Epithelial cell of alveolus of lung (primary cell): ENCODE measurements at places on chromosomes 1 and 21. TPM values are rescaled to one million over a fixed set of nuclear protein-coding genes. Genes with fewer than 3 reads are reported as not detected.

VSIG8 gene
- not detected in 2 replicates for total RNA-seq

BMP8B gene
- 0.08 TPM in 1 of 2 replicates, not detected in the other for total RNA-seq

GJA8 gene
- total RNA-seq: not detected in 2 replicates

DNASE2B gene
- not detected in 2 replicates for total RNA-seq

PAX7 gene
- not detected in 2 replicates for total RNA-seq

GJB5 gene
- not detected in 2 replicates for total RNA-seq

PCP4L1 gene
- total RNA-seq: not detected in 2 replicates

ICOSLG gene
- total RNA-seq: 0.40 TPM in 1 of 2 replicates, not detected in the other

LAPTM5 gene
- total RNA-seq: 0.39 and 3.7 TPM in 2 replicates

KRTAP19-1 gene
- not detected in 2 replicates for total RNA-seq

DMBX1 gene
- total RNA-seq: not detected in 2 replicates

VWA1 gene
- 30.5 and 35.1 TPM in 2 replicates for total RNA-seq

NUDT4B gene
- 36.4 and 38.8 TPM in 2 replicates for total RNA-seq

HSD3B1 gene
- total RNA-seq: 0.39 TPM in 1 of 2 replicates, not detected in the other

F5 gene
- total RNA-seq: under 0.01 TPM in 1 of 2 replicates, not detected in the other

DNAI4 gene
- total RNA-seq: 0.56 and 1.2 TPM in 2 replicates

KRTAP11-1 gene
- total RNA-seq: not detected in 2 replicates

BARHL2 gene
- total RNA-seq: not detected in 2 replicates

CD244 gene
- not detected in 2 replicates for total RNA-seq
